Stimulated activated CD4-positive, alpha-beta T cell treated with anti-CD3 and anti-CD28 coated beads, Interleukin-1b, Interleukin-23, amount 100 ng/mL, for 48 hours (primary cell): ENCODE measurements at places on chromosomes 16 and 17.

- no peak for DNase-seq
Observed at GRCh38 chr17:42131981-42132432, 9.4 kb downstream of the HSPB9 start.

- no peak for DNase-seq
Observed at GRCh38 chr16:79519448-79519847, 81.1 kb downstream of the MAF start.

GRCh38 chr17:40459636-40460603 lies 16.7 kb downstream of the IGFBP4 start:
- DNase-seq = no peak

- DNase-seq = no peak
Observed at GRCh38 chr17:39965017-39965699, 2.4 kb downstream of the GSDMA start.

- DNase-seq = no peak
Observed at GRCh38 chr16:11280616-11281522, at the start of gene PRM1. Gene PRM1 (minus strand): TSS chr16:11281330. CDS start chr16:11281238, 92 bp downstream.

DNA sequence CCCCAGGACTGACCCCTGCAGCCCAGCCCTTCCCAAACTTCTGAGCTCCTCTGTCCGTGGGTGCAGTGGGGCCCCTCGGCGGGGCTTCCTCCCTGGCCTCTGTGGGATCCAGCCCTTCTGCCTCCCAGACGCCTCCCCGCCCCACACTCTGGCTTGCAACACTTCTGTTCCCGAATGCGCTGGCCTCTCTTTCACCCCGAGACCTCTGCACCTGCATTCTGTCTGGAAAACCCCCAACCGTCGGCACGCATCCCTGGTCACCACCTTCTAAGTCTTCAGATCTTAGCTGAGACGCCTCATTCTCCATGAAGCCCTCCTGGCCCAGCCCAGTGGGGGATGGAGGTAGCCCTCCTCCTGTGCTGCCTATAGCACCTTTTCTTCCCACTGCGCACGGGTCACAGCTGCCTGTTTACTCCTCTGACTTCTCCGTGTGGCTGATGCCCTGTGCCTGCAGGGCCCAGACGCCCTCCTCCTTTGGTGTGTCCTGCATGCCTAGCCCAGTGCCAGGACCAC lies 26.4 kb downstream of the TMEM235 start:
- DNase-seq = peak; percentile 39

- DNase-seq = peak; percentile 29
Observed at GRCh38 chr17:81309140-81309858, 14.2 kb upstream of the SLC38A10 start.

DNA sequence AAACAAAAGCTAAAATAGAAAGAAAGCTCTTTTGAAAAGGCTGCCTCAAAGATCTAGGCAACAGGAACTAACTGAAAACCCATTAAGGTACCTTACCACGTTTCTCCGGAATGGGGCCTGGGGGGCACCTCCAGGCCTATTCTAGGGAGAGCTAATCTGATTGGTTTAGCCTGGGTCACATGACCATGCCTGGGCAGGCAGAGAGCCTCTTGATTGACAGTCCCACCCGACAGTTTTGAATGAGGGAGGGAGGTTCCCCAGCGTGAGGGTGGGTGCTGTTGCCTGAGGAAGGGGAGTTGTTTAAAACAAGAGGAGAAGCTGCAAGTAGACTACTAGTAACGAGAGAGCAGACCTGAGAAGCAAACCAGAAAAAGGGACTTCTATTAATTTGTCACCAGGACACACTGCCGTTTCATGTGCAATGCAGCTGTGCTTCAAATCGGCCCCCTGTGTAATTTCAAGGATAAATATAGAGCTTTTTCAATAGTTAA lies 143.4 kb upstream of the HS3ST2 start:
- DNase-seq = no peak

DNA sequence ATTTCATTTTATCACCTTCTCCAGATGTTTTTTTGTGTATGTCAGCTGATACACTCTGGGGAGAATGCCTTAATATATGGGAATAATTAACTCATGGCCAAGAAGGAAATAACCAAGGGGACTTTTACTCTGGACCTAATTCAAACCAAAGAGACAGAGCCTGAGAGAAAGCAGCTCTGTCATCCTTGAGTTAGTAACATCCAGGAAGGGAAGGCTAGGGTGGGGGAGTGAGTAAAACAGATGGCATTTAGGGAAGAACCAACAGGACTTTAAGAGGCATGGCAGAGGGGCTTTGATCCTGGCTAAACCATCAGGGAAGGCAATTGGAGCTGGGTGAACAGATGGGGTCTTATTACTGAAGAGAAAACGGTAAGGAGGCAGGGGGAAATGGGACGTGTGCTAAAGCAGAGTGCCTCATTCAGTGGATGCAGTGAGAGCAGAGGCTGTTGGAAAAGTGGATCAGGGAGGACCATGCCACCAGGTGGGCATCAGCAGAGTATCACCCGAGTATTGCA lies 2.5 kb upstream of the SMPD3 start:
- DNase-seq = no peak

DNA sequence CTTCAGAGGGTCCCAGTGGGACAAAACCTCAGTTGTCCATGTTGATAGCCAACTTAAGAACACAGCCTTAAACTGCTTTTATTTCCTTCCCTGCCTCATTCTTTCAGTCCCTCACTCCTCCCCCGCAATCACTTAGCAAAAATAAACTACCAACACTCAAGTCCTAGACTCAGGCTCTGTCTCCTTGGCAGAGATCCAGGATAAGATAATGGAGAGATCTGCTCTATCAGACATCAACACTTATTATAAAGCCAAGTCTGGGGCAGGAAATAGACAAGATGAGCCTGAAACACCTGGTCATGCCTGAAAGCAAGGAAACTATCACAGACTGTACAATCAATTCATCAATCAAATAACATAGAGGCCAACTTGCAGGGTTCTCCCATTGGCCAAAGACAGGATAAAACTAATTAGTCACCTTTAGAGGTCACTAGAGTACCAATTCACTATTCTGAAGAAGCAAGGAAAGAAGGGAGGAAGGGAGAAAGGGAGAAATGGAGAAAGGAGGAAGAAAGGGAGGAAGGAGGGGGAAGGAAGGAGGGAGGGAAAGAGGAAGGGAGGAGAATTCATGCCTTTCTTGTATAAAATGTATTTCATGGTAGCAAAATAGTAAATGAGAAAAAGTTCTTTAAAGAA lies 15.7 kb downstream of the HYDIN start:
- no peak for DNase-seq

DNA sequence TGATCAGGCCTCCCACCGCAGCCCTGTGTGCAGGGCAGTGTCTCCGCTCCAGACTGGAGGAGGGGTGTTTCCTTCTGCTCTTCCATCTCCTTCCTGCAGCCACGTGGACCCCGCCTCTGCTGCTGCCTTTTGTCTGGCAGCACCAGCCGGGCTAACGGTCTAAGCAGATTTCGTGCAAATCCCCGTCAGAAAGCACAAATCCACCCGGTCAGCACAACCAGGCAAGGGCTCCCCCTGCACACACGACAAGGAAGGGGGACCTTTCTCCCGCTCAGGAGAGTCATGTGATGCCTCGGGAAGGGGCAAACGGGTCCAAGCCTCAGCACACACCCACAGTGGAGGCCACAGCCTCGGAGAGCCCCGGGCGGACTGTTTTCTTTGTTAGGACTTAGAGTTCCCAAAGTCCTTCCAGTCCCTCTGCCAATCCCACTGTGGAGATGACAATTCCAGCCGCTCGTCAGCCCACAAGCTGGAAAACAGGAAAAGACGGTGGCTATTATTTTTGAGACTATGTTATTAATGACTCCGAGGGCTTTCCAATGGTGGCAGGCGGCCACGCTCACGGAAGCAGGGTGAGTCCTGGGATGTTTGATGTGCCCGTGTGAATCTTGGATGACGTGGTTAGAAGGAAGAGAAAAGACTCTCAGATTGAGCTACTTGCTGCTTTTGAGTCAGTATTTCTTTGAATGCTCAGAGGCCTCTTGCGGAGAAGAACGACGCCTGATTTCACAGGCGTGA lies 22.5 kb upstream of the MEAK7 start:
- no peak for DNase-seq

- DNase-seq = no peak
Observed at GRCh38 chr16:2692948-2693651, 10.8 kb downstream of the KCTD5 start.

- peak; percentile 46 for DNase-seq
Observed at GRCh38 chr16:23920899-23921298, 85.1 kb downstream of the PRKCB start.

GRCh38 chr17:57694051-57694450 lies 51.0 kb downstream of the CCDC182 start:
- no peak for DNase-seq

GRCh38 chr16:84239141-84239769 lies 557 bp downstream of the KCNG4 start:
- DNase-seq = no peak

DNA sequence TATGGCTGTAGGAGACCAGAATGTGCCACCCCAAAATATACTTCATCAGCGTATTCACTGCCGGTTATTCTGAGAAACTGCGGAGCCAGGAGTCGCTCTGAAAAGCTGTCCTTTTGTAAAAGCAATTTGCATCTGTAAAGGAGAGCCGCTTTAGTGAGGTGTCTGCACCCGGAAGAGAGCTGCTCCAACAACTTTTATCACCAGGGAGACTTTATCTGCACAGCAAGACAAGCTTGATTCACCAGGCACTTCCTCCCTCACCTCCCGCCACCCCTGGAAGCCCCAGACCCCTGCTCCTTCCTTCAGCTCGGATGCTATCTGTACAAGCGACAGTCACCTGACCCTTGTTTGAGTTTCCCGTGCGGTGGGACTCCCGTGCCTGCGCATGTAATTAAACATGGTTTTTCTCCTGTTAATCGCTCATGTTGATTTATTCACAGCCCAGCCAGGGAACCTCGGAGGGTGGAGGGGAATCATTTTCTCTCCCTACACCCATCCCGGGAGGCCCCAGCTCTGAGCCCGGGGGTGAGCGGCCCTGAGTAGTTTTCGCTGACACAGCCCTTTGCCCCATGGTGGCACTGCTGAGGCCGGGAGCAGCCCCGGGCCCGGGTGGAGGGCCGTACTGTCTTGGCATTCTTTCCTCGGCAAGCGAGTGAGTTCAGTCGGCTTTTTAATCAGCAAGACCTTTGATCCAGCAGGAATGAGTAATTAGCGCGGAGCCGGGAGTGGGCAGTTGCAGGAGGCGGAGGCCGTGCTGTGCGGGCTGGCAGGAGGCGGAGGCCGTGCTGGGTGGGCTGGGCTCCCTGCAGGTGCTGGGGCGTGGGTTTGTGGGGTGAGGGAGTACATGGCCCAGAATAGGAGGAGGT lies 222.7 kb upstream of the CIBAR2 start:
- peak; percentile 20 for DNase-seq

GRCh38 chr16:57562669-57563486 lies 20.4 kb downstream of the ADGRG5 start:
- DNase-seq = no peak

DNA sequence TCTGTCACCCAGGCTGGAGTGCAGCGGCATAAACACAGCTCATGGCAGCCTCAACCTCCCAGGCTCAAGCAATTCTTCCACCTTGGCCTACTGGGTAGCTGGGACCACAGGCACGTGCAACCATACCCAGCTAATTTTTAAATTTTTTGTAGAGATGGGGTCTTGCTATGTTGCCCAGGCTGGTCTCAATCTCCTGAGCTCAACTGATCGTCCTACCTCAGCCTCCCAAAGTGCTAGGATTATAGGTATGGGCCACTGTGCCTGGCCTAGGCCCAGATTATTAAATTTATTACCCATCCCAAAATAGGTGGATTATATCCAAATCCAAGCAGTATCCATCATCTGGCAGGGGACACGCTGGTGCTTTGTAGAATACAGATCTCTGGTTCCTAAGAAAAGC lies 53.8 kb downstream of the METTL16 start:
- no peak for DNase-seq

DNA sequence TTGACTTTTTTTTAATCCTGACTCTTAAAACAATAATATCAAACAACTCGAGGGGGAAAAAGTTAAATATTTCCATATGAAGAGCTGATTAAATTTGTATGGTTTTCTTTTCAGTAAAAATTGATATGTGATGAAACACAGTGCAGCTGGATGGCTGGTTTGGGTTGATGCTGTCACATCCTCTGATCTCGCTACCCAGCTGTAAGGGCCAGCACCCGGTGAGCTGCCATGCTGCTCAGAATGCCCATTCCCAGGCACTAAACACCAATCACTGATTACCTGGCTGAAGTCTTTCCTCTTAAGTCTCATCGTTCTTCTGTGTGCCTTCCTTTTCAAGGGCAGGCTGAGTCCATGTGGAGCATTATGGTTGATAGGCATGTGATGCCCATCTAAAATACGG lies 234.3 kb downstream of the IRX3 start:
- no peak for DNase-seq

DNA sequence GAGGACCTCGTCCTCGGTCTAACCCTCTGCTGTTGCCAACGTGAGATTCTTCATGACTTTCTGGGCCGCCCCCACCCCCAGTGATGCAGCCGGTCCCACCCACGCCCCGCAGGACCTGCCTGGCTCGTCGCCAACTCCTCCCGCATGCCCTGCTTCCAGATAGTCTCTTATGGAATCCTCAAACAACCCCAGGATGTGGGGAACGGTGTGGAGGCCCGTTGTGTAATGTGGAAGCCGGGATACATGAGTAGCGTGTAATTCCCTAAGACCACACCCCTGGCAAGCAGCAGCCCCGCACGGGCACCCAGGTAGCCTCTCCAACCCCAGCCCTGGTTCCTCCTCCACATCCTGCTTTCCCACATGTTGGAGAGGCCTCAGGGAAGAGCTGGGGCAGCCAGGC lies 275.9 kb downstream of the C16orf95 start:
- no peak for DNase-seq

- DNase-seq = no peak
Observed at GRCh38 chr17:79892457-79893241, 53.4 kb upstream of the CBX4 start.

GRCh38 chr17:9021158-9021991 lies at the start of gene NTN1:
Gene NTN1 (plus strand): TSS chr17:9021510. CDS start chr17:9022374, 864 bp downstream.
- peak; percentile 41 for DNase-seq

DNA sequence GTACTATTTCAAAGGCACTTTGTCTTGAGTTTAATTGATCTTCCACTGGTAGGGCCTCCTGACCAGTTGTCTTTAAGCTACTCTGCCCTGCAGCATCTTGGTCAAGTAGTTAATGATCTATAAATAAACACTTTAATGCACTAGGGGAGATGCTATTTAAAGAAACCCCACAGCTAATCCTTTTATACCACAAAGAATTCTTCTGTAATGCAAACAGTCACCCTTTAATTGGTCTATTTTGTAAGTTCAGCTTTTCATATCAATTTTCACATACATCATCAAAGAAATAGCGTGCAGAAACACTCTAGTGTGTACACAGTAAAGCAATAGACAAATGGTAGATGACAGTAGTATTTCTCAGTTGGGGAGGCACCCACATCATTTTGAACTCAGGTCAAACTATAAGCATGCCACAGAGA lies 70.3 kb downstream of the PMP22 start:
- no peak for DNase-seq
